Stromal cell of bone marrow (primary cell): ENCODE measurements at places on chromosomes 2 and 18.
A peak's percentile ranks its signal among the peaks of the same experiment; 100 is the strongest.

- DNase-seq: no peak
Measured at GRCh38 chr2:71552861-71553301, 99.5 kb downstream of the DYSF start.

GRCh38 chr2:98560256-98560771 is 48.0 kb downstream of the COA5 start:
- peak; percentile 69 for DNase-seq

DNA sequence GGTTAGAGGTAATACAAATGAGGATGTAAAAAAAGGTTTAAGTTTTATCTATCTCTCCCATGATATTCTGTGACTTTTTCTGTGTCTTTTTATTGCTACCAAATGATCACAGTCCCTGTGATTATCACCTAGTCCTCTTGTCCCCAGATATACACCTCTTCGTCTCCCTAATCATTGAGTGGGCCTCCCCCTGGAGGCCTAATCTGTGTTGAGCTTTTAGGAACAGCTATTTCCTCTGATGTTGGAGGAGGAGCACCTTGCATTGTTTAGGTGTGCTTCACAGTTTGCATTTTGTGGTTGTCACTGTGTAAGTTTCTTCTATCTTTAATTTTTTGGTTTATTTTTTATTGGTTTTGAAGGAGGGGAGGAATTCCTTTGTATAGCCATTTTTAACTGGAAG is 33.3 kb downstream of the CCDC85A start:
- DNase-seq: no peak

DNA sequence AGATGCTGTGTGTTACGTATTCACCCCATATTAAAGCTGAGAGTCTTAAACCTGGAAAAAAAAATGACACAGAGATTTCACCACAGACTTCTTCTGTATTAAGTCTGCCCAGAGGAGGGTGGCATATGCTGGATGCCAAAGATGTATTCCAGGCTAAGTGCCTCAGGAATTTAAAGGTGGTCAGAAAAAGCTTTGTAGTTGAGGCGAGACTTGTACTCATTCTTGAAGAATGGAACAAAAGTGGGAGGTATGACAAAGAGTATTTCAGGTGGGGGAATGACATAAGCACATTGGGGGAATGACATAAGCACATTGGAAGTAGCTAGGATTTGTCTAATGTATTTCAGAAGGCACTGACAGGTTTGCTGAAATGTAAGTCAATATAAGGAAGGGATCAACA is 98.6 kb downstream of the BABAM2 start:
- DNase-seq: no peak

- no peak for DNase-seq
Measured at GRCh38 chr2:74689671-74690070, 35.6 kb downstream of the SEMA4F start.

DNA sequence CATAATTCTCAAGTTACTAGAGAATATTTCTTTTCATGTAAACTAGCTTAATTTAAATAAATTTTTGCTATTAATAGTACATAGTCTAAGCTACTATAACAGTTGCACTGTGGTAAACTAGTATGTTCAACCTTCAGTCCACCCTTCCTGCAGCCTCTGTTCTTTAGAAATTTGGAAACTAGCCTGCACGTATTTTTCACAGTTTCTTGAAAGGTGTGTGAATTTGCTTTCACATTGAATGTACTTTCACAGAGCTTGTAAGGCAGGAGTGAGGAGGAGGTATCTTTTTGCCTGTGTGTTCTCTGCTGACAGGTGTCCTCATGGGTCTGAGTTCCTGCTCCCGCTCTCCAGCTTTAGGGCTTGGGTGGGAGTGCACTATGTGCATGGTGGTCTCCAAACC is 117.5 kb downstream of the ATP9B start:
- DNase-seq: no peak

DNA sequence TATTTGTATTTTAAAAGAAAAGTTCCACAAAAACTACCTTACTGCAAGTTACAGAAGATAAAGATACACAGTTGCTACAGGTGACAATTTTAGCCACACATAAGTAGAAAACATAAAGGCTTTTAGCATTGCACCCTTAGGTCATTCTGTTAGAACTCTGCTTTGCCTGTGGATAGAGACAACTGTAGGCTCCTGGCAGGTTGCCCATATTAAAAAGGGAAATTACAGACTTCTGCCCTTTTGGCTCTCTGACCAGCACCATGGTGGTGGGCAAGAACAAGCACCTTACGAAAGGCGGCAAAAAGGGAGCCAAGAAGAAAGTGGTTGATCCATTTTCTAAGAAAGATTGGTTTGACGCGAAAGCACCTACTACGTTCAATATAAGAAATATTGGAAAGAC is 223.3 kb downstream of the MC4R start:
- no peak for DNase-seq

GRCh38 chr2:211930331-211930730 is 608.3 kb downstream of the ERBB4 start:
- no peak for DNase-seq

DNA sequence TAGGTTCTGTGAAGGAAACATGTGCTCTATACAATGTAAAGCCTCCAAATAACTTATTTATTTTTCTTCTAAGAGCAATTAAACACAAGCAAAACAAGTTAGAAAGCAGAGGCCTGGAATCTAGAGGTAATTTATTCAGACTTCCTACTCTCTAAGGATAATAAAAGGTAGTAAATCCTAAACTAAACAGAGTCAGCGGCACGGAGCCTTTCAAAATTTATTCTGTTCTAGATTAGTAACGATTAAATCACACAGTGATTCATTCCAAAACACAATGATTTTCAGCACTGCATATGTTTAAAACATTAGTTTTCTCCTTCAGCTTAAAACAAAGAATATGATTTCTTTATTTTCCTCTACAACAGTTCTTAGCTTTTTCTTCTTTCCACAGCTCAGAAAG is 160.9 kb downstream of the FBXO15 start:
- DNase-seq: no peak

DNA sequence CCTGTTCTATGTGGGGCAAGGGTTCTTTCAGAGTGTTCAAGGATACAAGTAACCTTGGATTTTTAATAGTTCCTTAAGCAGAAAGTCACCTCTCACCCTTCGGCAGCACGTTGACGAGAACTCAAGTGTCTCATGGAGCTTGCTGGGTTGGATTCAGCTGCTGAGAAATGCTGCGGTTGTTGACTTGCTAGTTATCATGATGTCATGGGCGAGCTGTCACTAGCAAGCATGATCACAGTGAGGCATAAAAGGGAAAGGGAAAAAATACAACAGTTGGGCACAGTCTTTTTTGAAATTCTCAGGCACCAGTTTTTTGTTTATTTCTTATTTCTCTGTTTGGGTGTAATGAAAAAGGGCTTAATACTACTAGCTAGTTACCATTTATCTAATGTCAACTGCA is 53.2 kb downstream of the ADCYAP1 start:
- no peak for DNase-seq

- no peak for DNase-seq
Measured at GRCh38 chr2:112566104-112566503, 18.3 kb upstream of the CHCHD5 start.

DNA sequence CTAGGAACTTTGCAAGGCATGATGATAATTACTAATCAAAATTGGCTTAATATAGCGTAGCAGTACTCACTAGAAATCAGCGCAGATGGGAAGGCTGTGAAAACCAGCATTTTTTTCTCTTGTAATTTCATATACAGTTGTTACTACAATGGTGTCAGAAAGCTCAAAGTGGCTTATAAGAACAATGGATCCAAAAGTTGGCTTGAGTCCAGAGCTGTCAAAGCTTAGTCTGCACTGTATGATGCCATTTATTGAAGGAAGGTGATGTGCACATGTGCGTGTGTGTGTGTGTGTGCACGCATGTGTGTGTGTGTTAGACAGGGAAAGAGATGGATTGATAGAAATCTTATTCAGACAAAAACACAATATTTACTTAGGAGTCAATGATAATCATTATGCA is 341.3 kb downstream of the TGIF1 start:
- no peak for DNase-seq

DNA sequence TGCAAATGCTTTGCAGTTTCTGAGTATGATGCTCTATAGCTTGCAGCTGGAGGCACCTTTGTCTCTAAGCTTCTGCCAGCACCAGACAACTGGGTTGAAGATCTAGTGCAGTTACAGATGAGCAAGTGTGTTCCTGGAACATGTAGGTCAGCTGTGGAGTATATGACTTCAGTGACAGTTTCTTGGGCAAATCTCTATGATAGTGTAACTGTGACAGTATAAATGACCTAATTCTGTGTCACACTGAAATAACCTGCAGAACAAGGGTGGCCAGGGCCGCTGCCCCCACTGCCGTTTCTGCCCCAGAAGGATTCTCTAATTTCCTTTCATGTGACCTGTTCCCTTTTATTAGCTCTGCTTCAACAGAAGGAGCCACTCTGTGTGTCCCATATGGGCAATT is 145.3 kb upstream of the DAPL1 start:
- no peak for DNase-seq

DNA sequence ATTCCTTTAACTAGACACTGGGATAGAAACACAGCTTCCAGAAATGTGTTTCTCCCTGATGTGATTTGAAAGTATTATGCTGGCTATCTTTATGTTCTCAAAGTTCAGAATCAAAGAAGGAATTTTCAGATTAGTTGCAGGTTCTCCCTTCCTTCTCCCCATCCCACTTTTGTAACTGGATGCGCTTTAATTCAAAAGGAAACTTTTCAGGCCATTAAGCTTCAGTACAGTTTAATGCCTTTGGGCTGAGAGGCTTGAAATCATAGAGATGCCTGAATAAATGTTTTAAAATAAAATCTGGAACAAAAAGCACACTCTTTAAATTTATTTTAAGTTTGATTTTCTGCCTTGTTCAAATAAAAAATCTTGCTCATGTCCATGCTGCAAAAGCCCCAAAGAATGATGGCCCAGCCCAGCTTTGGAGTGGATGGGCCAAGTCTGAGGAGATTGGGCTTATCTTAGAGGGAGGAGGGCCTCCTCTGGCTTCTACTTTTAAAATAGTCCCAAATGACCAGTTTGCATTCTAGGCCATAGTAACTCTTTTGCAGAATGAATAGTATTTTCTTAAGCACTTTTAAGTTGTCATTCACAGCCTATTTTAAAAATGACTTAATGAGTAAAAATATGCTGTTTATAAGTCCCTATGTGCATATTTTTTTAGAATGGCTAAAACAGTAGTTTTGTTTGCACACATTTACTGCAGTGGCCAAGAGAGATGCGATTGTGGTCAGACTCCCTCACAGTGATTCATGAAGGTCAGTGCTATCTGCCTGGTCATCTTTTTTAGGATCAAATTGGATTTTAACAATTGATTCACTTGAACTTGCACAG is 129.2 kb downstream of the MTX2 start:
- no peak for DNase-seq

GRCh38 chr2:120716641-120717585 is 18.8 kb upstream of the GLI2 start:
- DNase-seq: no peak

DNA sequence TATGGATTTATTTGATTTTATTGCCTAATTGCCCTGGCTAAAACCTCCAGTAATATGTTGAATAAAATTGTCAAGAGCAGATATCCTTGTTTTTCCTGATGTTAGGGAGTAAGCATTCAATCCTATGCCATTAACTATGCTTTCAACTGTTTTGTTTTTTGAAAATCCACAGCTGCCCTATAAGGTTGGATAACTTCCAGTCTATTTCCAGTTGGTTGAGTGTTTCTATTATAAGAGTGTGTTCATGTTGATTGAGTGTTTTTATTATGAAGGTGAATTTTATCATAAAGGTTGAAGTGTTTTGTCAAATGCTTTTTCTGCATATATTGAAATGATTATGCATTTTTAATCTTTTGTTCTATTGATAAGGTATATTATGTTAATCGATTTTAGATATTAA is 149.9 kb upstream of the SCN7A start:
- DNase-seq: no peak

- no peak for DNase-seq
Measured at GRCh38 chr2:241598487-241598886, 38.5 kb downstream of the THAP4 start.

GRCh38 chr2:236565879-236566402 is 3.7 kb upstream of the ACKR3 start:
- no peak for DNase-seq

GRCh38 chr18:47990981-47991380 is 60.5 kb upstream of the SMAD2 start:
- no peak for DNase-seq

DNA sequence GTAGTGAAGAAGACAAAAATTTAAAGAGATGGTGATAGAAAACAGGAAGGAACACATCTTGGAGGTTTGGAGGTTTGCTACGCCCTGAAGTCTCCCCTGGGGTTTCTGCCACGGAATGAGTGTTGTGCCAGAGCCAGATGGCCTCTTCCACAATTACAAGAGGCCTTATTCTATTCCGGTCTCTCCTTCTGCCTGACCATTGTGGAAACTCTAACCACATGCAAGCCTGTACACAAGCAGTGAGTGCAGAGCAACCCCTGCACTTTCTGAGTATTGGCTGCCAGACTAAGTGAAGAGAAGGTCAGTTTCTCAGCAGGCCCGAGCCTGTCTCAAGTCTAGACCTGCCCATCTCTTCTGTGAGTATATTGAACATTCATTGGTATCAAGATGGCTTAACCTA is 22.7 kb upstream of the MYO1B start:
- peak; percentile 77 for DNase-seq

DNA sequence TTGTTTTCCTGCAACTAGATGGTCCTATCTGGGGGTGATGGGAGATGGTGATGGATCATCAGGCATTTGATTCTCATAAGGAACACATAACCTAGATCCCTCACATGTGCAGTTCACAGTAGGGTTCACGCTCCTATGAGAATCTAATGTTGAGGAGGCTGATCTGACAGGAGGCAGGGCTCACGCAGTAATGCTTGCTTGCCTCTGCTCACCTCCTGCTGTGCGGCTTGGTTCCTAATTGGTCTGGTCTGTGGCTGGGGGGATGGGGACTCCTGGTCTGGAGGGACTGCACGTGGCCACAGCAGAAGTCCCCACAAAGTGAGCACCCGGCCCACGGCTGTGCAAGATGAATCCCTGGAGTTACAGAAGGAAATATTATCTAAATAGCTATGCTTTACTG is 11.3 kb downstream of the MC5R start:
- DNase-seq: no peak

- no peak for DNase-seq
Measured at GRCh38 chr2:178093471-178093870, 18.8 kb upstream of the RBM45 start.

- no peak for DNase-seq
Measured at GRCh38 chr18:43819397-43819796, 542.1 kb upstream of the SYT4 start.

DNA sequence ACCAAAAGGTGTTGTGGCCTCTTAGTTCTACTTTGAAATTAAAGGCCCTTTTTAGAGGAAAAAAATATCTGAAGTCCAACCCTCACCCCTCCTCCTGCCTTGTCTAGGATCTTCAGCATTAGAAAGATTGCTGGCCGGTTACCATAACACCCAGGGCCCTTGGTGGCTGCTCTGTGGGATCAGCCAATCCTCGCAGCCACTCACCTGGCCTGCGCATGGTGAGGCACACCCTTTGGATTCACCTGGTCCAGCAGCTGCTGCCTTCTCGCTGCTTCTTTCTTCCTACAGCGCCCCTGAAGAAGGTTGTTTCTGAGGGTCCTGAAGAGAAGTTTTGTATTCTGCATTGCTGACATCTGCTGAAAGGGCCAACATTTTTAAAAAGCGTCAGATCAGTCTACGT is 25.2 kb downstream of the DYTN start:
- no peak for DNase-seq

- DNase-seq: no peak
Measured at GRCh38 chr18:77482190-77483085, 232.8 kb downstream of the GALR1 start.

- DNase-seq: no peak
Measured at GRCh38 chr2:128217671-128218070, 101.0 kb downstream of the HS6ST1 start.
